ENCODE measurements at places on chromosomes 7 and 10.
A peak's percentile ranks its signal among the peaks of the same experiment; 100 is the strongest.

DNA sequence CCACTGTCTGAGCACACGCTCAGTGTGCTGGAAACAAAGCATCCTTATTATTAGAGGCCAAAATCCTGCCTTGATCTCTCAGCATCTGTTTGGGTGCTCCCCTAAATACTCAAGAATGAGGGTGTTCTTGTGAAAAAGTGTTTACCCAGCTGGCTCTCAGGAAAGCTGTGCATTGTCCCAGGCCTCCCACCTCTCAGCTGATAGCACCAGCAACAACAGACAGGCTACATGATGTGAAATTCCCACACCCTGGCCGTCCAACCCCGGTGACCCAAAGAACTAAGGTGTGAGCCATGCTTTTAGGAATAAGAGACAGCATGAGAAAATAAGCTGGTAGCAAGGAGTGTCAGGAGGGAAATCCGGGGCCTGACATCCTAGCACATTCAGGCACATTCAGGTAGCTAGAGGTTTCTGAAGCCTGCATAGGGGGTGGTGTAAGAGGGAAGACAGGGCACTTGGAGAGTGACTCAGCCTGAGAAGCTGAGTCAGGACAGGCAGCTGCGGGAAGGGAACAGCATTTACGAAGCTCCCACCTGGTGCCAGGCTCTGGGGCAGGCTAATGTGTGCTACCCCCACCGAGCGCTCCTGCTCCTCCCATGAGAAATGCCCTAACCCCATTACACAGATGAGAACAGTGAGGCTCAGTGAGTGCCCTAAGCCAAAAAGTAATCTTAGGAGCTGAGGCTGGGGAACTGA lies 205.6 kb downstream of the GRID1 start:
- no peak for DNase-seq

- DNase-seq: no peak
These were observed 25.7 kb downstream of the FOXL3 start for GRCh38 chr7:315516-316265.

DNA sequence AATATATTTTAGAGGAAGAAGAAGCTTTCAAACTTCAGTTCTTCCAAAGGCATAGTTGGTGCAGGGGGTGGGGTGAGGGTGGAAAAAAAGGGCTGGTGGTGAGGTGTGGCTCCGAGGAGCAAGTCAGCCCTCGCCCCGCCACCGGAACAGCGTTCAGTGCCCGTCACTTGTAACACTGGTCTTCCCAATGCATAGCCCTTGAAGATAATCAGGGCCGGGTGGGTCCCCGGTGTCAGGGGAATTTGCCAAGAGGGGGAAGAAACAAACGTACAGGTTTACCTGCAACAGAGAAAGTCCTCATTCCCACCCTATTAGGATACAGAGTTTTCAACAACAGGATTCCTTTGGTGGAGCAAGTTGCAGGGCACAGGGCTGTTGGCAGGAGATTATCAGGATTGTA lies 1.5 kb downstream of the SVOPL start:
- DNase-seq: no peak

DNA sequence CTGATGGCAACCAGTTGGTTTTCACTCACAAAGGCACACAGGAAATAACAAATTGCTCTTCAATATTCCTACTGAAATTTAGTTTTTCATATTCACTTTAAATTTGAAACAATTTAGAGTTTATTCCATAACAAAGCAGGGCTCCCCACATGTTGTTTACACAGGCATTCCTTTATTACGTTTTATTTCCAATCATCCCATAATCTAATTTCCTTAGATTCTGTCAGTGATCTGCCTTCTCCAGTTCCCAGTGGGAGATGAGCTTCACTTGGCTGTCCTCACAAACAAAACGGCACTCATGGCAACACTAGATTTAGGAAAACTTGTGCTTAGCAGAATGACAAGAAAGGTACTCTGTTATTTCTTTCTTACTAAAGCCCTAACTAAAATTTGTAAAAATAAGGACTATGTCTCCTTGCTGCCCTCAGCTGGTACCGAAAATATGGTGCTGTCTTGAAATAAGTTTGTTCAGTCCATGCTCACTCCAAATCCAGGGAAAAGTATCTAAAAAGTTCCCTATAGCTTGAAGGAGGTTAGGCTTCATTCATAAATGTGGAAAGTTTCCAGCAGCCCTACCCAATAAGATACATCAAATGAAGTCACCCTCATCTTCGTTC lies 23.0 kb downstream of the PHYH start:
- no peak for DNase-seq

DNA sequence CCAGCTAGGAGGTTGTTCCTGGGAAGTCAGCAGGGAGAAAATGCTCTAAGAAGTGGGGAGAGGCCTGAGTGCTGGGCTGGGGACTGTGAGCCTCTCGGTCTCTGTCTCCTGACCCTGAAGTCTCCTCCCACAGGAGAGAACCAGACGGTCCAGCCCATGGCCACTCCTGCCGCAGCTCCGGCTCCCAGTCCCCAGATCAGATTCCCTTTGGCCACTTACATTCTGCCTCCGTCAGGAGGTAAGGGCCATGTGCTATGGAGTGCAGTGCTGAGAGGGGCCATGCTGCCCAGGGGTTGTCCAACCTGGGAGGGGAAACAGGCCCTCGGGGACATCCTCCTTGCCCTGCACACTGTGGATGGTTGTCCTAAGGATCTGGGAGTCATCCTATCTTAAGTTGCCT lies 21.3 kb upstream of the ZNF467 start:
- DNase-seq: peak; percentile 6

- DNase-seq: peak; percentile 85
These were observed 115.5 kb upstream of the ZNF438 start for GRCh38 chr10:31147210-31147608.

DNA sequence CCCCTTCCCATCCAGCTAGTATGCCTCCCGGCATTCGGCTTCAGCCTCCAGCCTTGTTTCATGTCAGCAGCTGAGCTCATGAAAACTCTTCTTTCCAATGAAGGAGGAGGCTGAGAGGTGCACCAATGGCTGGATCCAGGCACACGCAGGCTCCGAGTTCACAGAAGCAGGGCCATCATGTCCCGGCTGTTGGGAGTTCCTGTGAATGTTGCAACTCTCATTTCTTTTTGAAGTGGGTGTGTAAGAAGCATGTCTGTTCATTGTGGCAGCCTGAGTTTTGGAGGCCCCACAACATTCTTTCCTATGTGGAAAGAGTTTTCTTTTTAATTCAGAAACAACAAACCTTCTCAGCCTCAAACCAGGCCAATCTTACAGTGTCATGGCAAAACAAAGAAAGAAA lies 89.7 kb downstream of the PTPRE start:
- no peak for DNase-seq

DNA sequence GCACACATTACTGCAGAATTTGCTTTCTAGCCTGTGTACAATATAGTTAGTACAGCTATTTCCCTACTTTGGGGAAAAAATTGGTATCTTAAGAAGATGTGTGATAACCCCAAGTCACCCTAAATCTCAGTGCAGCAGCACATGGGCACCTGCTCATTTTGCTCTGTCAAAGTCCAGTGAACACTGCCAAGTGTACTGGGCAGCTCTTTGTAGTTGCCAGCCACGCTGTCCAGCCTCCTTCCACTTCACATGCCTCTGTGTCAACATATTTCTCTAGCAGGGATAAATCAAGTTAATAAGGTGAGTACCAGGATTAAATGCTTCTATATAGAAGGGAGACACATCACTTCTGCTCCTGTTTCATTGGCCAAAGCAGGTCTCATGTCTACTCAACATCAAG lies 87.1 kb upstream of the CDC14C start:
- no peak for DNase-seq

DNA sequence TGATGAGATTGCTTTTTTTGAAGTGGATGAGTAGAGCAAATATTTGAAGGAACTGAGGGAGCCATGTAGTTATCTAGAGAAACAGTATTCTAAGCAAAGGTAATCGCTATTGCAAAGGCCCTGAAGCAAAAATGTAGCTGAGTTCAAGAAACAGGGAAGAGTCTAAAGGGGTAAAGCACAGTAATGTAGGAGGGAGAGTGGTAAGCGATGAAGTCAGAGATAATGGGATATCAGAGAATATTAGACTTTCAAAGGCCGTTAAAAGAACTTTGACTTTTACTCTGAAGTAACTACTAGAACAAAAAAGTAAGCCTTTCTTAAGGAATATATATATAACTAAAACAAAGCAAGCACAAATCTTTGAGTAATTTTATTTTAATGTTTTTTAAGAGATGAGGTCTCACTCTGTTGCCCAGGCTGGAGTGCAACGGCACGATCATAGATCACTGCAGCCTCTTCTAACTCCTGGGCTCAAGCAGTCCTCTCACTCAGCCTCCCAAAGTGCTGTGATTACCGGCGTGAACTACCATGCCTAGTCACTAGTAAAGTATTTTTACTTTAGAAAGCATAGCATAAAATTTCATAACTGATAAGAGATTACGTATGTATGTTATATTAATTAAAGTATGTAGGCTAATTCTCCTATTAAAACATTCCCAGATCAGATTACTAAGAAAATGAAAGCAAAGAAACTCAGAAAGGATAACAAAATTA lies 61.7 kb upstream of the OIT3 start:
- DNase-seq: peak; percentile 31

DNA sequence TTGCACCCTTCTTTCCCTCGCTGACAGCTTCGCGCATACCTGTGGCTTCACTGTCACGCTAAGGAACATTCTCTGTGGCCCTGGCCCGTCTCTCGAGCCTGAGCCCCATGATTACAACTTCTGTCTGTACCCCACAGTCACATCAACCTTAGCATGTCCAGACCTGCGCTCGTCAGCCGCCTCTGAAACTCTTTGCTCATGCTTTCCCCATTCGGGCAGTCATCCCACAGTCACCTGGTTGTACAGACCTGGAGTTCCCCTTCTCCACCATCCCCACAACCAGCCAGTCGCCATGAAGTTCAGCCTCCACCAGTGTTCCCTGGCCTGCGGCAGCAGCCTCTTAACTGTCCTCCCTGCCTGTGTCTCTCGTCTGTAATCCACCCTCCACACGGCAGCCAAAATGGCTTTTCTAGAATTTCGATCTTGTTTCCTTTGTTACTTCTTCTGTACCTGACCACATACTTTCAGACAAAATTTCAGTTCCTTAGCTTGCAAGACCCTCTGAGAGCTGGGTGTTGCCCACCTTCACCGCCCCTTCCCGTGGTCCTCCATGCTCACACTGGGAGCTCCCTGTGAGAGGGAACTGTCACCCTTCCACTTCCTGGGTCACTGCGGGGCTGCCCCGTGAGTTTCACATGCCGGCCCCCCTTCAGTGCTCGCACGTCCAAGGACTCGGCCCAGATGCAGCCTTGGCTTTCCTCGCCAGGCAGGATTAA lies 229.2 kb downstream of the CELF2 start:
- DNase-seq: no peak

- peak; percentile 60 for DNase-seq
These were observed 14.1 kb upstream of the CYTH3 start for GRCh38 chr7:6286486-6286885.

- DNase-seq: no peak
These were observed 97.4 kb downstream of the FOXL3 start for GRCh38 chr7:387132-388022.

DNA sequence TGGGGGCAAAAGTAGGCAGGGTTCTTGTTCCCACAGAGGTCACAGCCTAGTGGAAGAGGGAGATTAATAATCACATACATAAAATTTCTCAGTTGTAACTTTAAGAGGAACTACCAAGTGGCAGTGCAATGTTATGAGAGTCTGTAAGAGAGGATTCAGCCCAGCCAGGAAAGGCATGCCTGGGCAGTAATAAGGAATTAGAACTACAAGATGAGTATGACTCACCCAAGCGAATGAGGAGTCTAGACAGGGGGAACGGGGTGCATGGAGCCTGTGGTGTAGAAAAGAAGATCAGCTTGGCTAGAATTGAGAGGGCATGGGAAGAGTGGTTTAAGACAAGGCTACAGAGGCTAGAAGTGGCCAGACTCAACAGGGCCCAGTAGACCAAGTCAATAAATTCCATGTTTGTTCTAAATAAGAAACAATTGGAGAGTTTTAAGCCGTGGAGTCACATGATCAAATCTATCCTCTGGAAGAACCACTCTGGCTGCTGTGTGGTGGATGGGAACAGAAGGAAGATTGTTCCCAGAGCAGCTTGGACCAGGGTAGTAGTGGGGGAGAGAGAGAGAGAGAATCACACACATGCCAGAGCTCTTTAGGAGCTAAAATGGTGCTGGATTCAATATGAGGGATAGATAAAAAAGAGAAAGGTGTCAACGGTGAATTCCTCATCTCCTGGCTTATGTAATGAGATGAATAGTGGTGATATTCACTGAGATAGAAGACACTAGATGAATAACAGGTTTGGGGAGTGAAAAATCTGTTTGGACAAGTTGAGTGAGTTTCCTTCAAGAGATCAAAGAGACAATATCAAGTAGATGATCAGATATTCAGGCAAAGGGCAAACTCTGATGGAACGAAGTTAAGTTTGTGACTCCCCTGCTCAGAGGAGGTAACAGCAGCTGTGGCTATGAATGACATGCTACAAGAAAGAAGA lies 265.1 kb downstream of the FGFR2 start:
- no peak for DNase-seq

- DNase-seq: peak; percentile 92
These were observed 33.6 kb upstream of the AGR3 start for GRCh38 chr7:16915405-16915804.

DNA sequence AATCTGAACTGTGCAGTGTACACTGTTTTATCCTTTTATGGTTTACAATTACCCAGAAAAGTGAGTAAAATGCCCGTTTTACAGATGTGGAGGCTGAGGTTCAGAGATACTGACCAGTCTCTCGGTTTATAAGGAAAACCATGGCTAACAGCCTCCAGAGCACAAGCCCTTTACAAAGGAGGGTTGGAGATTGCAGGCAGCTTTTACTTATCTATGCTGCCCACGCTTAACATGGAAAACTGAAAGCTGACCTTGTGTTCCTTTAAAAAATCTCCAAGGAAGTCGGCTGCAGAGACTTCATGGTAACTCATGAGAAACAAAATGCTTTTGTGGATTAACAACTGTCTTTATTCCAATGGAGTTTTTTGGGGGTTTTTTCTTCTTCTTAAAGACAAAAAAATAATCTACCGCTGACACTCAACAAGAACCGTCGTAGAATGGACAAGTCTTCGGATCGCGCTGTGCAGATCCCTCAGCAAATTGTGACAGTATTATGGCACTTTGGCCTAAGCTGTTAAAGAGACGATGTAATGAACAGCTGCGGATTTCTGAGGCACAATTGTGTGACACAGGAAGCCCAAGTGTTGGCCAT lies 654 bp upstream of the SLF2 start:
- DNase-seq: peak; percentile 17

DNA sequence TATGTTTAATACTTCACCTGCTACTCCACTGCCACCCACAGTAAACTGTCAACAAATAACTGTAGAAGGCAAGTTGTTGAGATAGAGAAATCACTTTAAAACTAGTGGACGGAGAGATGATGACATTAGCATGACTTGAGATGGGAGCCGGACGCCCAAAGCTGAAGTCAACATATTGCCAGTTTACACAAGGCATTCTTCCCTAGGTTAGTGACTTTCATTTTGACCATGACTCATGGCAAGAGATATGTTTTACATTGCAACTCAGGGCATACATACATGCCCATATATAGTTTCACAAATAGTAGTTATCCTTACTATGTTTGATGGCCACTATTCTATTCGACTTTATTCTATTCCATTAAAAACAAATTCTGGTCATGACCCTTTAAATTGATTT lies 296.6 kb downstream of the PLXNA4 start:
- DNase-seq: no peak

- peak; percentile 5 for DNase-seq
These were observed 85.9 kb upstream of the PLXDC2 start for GRCh38 chr10:19730167-19730906.
